ENCODE measurements at places on chromosomes 12 and 14.

DNA sequence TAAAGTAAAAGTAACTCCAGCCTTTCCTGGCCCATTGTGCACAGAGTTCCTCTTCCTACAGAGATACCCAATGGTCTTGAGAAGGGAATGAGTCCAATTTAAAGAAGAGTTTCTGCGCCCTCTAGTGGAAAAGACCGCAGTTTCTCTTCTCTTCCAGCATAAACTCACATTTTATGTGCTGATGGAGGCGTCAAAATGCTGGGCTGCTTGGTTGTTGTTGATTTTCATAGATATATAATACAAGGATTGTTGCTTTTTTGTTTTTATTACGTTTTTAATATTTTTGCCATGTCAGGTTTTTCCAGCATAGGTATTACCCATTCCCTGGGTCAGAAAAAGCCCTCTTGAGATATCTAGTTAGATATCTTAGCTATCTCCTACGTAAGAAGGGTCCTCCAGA, 356.9 kb upstream of the STXBP6 start:
- H3K4me1 ChIP-seq = no peaks in the 10 kb centered on the region
- no peak overlapping the region for H3K4me3 ChIP-seq
- no peak overlapping the region for H3K27ac ChIP-seq
- DNase-seq = no peak

GRCh38 chr12:111212814-111213456, 156.0 kb downstream of the PHETA1 start:
- H3K27ac ChIP-seq = no peak overlapping the region
- no peaks in the 10 kb centered on the region for H3K4me1 ChIP-seq
- H3K27me3 ChIP-seq = no peaks in the 10 kb centered on the region
- DNase-seq = no peak
- no peaks in the 10 kb centered on the region for H3K36me3 ChIP-seq

DNA sequence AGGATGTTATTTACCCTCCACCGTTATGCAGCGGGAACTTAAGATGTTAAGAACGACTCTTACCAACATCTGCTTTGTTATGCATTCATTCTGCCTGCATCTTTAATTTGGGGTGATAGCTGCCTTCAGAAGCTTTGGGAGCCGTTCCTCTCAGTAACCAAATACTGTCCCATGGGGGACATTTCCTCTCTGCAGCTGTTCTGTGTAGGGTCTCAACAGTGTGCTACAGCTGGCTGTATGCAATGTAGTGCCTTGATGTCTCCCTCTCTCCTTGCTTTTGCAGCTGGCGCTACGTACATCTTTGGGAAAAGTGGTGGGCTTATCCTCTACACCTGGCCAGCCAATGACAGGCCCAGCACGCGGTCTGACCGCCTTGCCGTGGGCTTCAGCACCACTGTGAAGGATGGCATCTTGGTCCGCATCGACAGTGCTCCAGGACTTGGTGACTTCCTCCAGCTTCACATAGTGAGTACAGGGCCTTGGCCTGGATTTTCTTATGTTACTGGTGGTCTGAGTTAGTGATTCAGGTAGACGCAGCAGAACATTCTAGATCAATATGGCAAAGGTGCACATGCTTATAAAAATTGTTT, 744.3 kb downstream of the DIO2 start:
- H3K36me3 ChIP-seq = no peaks in the 10 kb centered on the region
- no peak overlapping the region for H3K4me3 ChIP-seq
- no peaks in the 10 kb centered on the region for H3K27me3 ChIP-seq
- H3K27ac ChIP-seq = no peak overlapping the region
- DNase-seq = no peak

DNA sequence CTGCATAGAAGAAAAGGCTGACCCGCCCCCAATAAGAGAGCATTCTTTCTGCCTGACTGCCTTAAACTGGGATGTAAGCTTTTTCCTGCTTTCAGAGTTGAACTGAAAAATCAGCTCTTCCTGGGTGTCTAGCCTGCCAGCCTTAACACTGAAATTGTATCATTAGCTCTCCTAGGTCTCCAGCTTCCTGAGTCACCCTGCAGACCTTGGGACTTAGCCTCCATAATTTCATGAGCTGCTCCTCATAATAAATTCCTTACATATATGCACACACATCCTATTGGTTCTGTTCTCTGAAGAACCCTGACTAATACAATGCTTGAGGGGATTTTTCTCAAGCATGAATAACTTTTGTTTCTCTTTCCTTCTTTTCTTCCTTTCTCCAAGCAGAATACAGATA, 76.4 kb upstream of the FAR2 start:
- DNase-seq = no peak
- no peak overlapping the region for H3K27ac ChIP-seq
- H3K4me1 ChIP-seq = peaks cover 9% of the 10 kb centered on the region
- H3K36me3 ChIP-seq = no peaks in the 10 kb centered on the region

- no peak for DNase-seq
- no peaks in the 10 kb centered on the region for H3K36me3 ChIP-seq
- H3K4me3 ChIP-seq = no peak overlapping the region
These were observed 23.1 kb upstream of the DLK1 start for GRCh38 chr14:100703386-100704220.

DNA sequence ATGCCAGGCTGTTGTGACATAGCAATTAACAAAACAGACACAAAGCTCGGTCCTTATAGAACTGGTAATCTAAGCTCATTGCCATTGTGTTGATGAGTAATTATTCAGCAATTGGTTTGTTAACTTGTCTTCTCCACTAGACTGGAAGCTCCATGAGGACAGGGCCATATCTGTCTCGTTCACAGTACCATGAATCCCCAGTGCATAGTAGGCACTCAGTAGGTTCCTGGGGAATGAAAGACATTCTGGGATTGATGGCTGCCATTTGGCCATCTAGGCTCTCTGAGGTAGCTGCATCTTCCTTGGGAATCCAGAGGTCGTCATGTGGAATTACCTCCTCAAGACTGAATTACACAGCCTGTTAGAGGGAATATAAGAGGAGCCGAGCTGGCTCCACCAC, 177.3 kb downstream of the CHST11 start:
- no peak for DNase-seq
- H3K27ac ChIP-seq = no peak overlapping the region
- H3K4me1 ChIP-seq = peaks cover 10% of the 10 kb centered on the region
- H3K27me3 ChIP-seq = no peaks in the 10 kb centered on the region

DNA sequence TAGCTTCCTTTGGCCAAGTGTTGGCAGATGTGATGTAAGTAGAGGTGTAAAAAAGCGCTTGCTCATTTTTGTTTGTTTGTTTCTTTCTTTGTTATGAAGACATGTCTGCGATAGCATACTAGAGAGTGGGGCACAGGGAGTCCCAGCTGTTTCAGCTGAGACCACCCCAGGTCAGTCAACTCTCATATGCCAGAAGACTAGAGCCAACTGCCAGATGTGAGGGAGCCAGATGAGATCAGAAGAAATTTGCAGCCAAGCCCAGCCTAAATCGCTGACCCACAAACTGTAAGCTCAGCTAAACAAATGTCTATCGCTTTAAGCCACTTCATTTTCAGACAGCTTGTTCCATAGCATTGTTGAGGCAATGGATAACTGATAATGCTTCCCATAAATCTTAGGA, 397.1 kb downstream of the APAF1 start:
- H3K36me3 ChIP-seq = no peaks in the 10 kb centered on the region
- no peak overlapping the region for H3K4me3 ChIP-seq
- DNase-seq = no peak
- no peak overlapping the region for H3K27ac ChIP-seq
- H3K4me1 ChIP-seq = no peaks in the 10 kb centered on the region

GRCh38 chr14:104333646-104334423, 195.4 kb downstream of the KIF26A start:
- H3K4me3 ChIP-seq = no peak overlapping the region
- H3K36me3 ChIP-seq = no peaks in the 10 kb centered on the region
- H3K27ac ChIP-seq = no peak overlapping the region
- H3K4me1 ChIP-seq = no peaks in the 10 kb centered on the region
- DNase-seq = peak; percentile 80
- H3K27me3 ChIP-seq = no peaks in the 10 kb centered on the region

- no peaks in the 10 kb centered on the region for H3K4me1 ChIP-seq
- peak; percentile 91 for DNase-seq
- H3K4me3 ChIP-seq = peak overlapping the region; percentile 60
- no peaks in the 10 kb centered on the region for H3K36me3 ChIP-seq
- H3K27me3 ChIP-seq = no peaks in the 10 kb centered on the region
These were observed 36.1 kb upstream of the OR5AU1 start for GRCh38 chr14:21191809-21192446.

GRCh38 chr14:91292491-91292890, 48.0 kb upstream of the GPR68 start:
- DNase-seq = peak; percentile 87

DNA sequence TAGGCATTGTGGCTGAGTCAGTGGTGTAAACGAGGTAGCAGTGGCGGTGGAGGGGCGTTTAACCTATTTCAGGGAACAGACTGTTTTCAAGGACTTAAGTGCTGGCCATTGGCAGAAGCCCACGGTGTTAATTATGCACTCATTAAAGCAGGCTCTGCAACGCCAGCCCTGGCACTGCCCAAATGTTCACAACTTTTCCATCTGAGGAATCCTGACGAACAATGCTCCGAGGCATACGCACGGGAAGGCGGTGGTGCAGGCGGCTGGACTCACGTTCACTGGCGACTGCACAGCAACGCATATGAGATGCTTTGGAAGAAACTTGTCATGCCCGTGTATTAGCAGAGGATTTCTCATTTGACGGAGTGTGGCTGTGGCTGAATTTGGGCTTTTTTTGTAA, 70.6 kb upstream of the SLC24A4 start:
- peaks cover 32% of the 10 kb centered on the region for H3K27me3 ChIP-seq
- no peak for DNase-seq
- no peak overlapping the region for H3K4me3 ChIP-seq
- no peak overlapping the region for H3K27ac ChIP-seq
- no peaks in the 10 kb centered on the region for H3K4me1 ChIP-seq
- no peaks in the 10 kb centered on the region for H3K36me3 ChIP-seq

- H3K4me1 ChIP-seq = no peaks in the 10 kb centered on the region
- H3K27me3 ChIP-seq = no peaks in the 10 kb centered on the region
- H3K4me3 ChIP-seq = no peak overlapping the region
- DNase-seq = no peak
These were observed 12.5 kb downstream of the CTSG start for GRCh38 chr14:24563505-24563904.

DNA sequence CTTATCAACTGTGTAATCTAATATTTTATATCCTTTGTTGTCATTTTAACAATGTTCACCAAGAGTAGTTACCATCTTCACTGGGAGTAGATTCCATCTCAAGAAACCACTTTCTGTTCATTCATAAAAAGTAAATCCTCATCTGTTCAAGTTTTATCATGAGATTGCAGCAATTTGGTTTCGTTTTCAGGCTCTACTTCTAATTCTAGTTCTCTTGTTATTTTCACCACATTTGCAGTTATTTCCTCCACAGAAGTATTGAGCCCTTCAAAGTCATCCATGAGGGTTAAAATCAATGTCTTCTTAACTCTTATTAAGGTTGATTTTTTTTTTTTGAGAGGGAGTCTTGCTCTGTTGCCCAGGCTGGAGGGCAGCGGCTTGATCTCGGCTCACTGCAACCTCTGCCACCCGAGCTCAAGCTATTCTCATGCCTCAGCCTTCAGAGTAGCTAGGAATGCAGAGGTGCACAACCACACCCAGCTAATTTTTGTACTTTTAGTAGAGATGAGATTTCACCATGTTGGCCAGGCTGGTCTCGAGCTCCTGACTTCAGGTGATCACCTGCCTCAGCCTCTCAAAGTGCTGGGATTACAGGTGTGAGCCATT, 276.6 kb downstream of the ACSS3 start:
- DNase-seq = no peak
- H3K27me3 ChIP-seq = no peaks in the 10 kb centered on the region
- no peak overlapping the region for H3K27ac ChIP-seq

GRCh38 chr14:32559048-32559447, 229.9 kb downstream of the AKAP6 start:
- H3K27me3 ChIP-seq = no peaks in the 10 kb centered on the region
- no peaks in the 10 kb centered on the region for H3K36me3 ChIP-seq
- H3K4me3 ChIP-seq = no peak overlapping the region
- no peak overlapping the region for H3K27ac ChIP-seq
- H3K4me1 ChIP-seq = peaks cover 15% of the 10 kb centered on the region

GRCh38 chr12:41699658-41700057, 445.0 kb downstream of the GXYLT1 start:
- no peak for DNase-seq
- H3K27ac ChIP-seq = no peak overlapping the region
- H3K27me3 ChIP-seq = no peaks in the 10 kb centered on the region
- H3K36me3 ChIP-seq = no peaks in the 10 kb centered on the region
- H3K4me3 ChIP-seq = no peak overlapping the region
- no peaks in the 10 kb centered on the region for H3K4me1 ChIP-seq
